ENCODE measurements at places on chromosomes 2 and 18. TPM values are rescaled to one million over a fixed set of nuclear protein-coding genes. Genes with fewer than 3 reads are reported as not detected.

FAM110C gene
- total RNA-seq = 0.43 TPM

GRCh38 chr2:211766689-211767088 is 771.9 kb downstream of the ERBB4 start:
- no peak for DNase-seq

GRCh38 chr2:25380023-25380422 is 38.3 kb upstream of the DNMT3A start:
- DNase-seq = no peak

DNA sequence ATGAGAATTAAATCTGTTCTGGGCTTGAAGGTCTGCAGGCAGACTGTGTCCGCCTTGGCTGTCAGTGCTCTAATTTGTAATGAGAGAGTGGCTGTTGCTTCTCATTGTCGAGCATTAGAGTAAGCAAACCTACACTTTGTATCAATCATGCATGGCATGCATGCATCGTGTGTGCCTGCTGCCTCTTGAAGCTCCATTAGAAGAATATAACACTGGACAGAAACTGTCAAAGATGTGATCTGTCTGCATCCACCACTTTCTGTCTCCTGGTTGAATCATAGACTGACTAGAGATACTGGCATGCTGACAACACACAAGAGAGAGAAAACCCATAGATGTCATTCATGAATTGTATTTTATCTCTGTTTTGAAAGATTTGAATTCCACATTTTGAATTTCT is 275.0 kb upstream of the NXPH2 start:
- DNase-seq = no peak

DNA sequence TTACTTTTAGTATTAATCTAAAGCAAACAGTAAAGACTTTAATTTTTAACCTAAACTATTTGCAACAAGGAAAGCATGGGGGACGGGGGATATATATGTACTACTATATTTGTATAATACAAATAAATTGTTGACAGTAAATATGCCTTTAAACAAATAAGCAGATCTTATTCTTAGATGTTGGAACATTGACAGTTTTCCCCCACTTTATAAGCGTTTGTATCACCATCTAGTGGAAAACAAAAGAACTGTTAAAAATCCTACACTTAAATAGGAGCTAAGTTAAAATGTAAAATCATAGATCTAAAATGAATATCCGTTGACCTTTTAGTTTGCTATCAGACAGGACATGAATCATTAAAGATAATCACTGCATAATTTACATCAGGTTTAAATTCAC is 50.0 kb downstream of the RBBP8 start:
- no peak for DNase-seq

All from ascending aorta (tissue), 2 donors.